Smooth muscle cell of trachea (primary cell): ENCODE measurements at places on chromosomes 11 and 22. TPM values are rescaled to one million over a fixed set of nuclear protein-coding genes. Genes with fewer than 3 reads are reported as not detected.

The PTPN5 gene
- not detected in 2 replicates for total RNA-seq

The OR8A1 gene
- total RNA-seq, result not detected in 2 replicates

The OR52B4 gene
- total RNA-seq, result not detected in 2 replicates

The BRSK2 gene
- 0.99 TPM in 1 of 2 replicates, not detected in the other for total RNA-seq

The EXPH5 gene
- 2.3 and 4.7 TPM in 2 replicates for total RNA-seq

The GPR83 gene
- under 0.01 TPM in 1 of 2 replicates, not detected in the other for total RNA-seq

The RIC3 gene
- not detected in 2 replicates for total RNA-seq

The TUB gene
- 4.5 and 22.2 TPM in 2 replicates for total RNA-seq
